ENCODE measurements at places on chromosomes 4 and X.

- no peaks in the 10 kb centered on the region for H3K36me3 ChIP-seq
- no peak overlapping the region for H3K4me3 ChIP-seq
- no peaks in the 10 kb centered on the region for H3K4me1 ChIP-seq
- H3K27ac ChIP-seq = no peak overlapping the region
Measured at GRCh38 chrX:115191490-115192243, 2.5 kb downstream of the RBMXL3 start.

GRCh38 chr4:184845367-184846021 is 19.7 kb upstream of the ACSL1 start:
- peak overlapping the region; percentile 69 for H3K27ac ChIP-seq
- H3K4me1 ChIP-seq = peaks cover 13% of the 10 kb centered on the region
- peak; percentile 84 for DNase-seq
- no peaks in the 10 kb centered on the region for H3K27me3 ChIP-seq

GRCh38 chrX:44997888-44998287 is 124.9 kb downstream of the KDM6A start:
- peaks cover 24% of the 10 kb centered on the region for H3K4me1 ChIP-seq
- H3K36me3 ChIP-seq = peaks cover 29% of the 10 kb centered on the region
- H3K27ac ChIP-seq = no peak overlapping the region
- H3K4me3 ChIP-seq = no peak overlapping the region
- H3K27me3 ChIP-seq = no peaks in the 10 kb centered on the region

GRCh38 chr4:133943081-133943480 is 258.5 kb downstream of the PABPC4L start:
- DNase-seq = no peak
- H3K27me3 ChIP-seq = no peaks in the 10 kb centered on the region
- no peaks in the 10 kb centered on the region for H3K4me1 ChIP-seq

- no peaks in the 10 kb centered on the region for H3K27me3 ChIP-seq
- H3K36me3 ChIP-seq = no peaks in the 10 kb centered on the region
- H3K4me3 ChIP-seq = no peak overlapping the region
- H3K4me1 ChIP-seq = peaks cover 5% of the 10 kb centered on the region
Measured at GRCh38 chrX:9257718-9258420, 207.0 kb upstream of the TBL1X start.

GRCh38 chr4:133440404-133440803 is 291.3 kb downstream of the PCDH10 start:
- no peak overlapping the region for H3K4me3 ChIP-seq
- H3K4me1 ChIP-seq = no peaks in the 10 kb centered on the region
- peaks cover 15% of the 10 kb centered on the region for H3K27me3 ChIP-seq
- H3K36me3 ChIP-seq = no peaks in the 10 kb centered on the region

DNA sequence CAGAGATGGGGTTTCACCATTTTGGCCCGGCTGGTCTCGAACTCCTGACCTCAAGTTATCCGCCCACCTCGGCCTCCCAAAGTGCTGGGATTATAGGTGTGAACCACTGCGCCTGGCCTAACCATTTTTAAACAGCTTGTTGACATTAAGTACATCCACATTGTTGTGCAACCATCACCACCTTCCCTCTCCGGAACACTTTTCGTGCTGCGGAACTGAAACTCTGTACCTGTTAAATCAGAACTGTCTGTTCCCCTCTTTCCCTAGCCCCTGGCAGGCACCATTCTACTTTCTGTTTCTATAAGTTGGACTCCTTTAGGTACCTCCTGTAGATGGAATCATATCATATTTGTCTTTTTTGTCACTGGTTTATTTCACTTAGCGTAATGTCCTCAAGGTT is 9.5 kb downstream of the FHDC1 start:
- H3K27ac ChIP-seq = no peak overlapping the region
- no peaks in the 10 kb centered on the region for H3K27me3 ChIP-seq
- H3K4me1 ChIP-seq = no peaks in the 10 kb centered on the region
- no peak overlapping the region for H3K4me3 ChIP-seq
- no peak for DNase-seq
- H3K36me3 ChIP-seq = peaks cover 14% of the 10 kb centered on the region

DNA sequence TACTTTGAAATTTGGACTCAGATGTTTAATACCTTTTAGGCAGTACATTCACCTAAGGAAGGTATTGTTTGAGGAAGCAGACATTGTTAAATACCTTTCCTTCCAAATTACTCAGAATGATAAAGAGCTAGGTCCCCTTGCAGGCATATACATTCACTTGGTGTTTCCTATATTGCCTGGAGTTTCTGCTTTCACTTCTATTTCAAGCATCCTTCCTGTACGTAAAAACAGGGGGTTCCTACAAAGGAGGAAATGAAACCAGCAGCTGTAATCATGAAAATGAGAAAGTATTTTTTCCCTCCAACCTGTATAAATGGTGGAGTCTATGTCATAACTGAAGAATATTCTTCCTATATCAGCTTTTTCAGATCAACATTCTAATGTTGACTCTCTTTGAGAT is 90.4 kb upstream of the RASGEF1B start:
- DNase-seq = no peak
- H3K27me3 ChIP-seq = no peaks in the 10 kb centered on the region
- H3K36me3 ChIP-seq = peaks cover 6% of the 10 kb centered on the region
- H3K4me3 ChIP-seq = no peak overlapping the region
- no peak overlapping the region for H3K27ac ChIP-seq

GRCh38 chr4:123116412-123116811 is 194.0 kb upstream of the NUDT6 start:
- H3K27ac ChIP-seq = no peak overlapping the region
- H3K4me1 ChIP-seq = peaks cover 6% of the 10 kb centered on the region
- no peaks in the 10 kb centered on the region for H3K27me3 ChIP-seq

GRCh38 chrX:20670611-20671010 is 403.9 kb upstream of the RPS6KA3 start:
- no peaks in the 10 kb centered on the region for H3K27me3 ChIP-seq
- no peaks in the 10 kb centered on the region for H3K36me3 ChIP-seq
- H3K4me3 ChIP-seq = no peak overlapping the region
- no peak for DNase-seq
- H3K4me1 ChIP-seq = no peaks in the 10 kb centered on the region

GRCh38 chrX:23666282-23666681 is 1.0 kb upstream of the PRDX4 start:
- H3K27ac ChIP-seq = no peak overlapping the region
- no peaks in the 10 kb centered on the region for H3K36me3 ChIP-seq
- no peak overlapping the region for H3K4me3 ChIP-seq
- peaks cover 4% of the 10 kb centered on the region for H3K4me1 ChIP-seq

DNA sequence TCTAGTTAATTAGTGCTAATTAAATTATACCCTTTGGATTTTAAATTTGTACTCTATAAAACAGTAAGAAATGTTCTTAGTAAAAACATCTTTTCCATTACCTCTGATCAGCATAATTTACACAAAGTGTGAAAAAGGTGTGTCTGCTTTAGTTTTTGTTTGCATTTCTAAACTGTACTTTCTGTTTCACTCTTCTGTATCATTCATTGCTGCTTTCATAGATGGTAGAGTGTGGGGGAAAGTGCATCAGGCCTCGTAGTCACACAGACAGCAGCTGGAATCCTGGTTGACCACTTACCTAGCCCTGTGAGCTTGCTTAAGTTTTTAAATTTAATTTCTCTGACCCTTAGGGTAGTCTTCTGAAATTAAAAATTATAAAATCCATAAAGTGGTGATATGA is 275.4 kb upstream of the PITX2 start:
- no peaks in the 10 kb centered on the region for H3K36me3 ChIP-seq
- H3K4me3 ChIP-seq = no peak overlapping the region
- peaks cover 8% of the 10 kb centered on the region for H3K4me1 ChIP-seq
- no peak for DNase-seq

- no peak overlapping the region for H3K4me3 ChIP-seq
- H3K4me1 ChIP-seq = no peaks in the 10 kb centered on the region
- H3K36me3 ChIP-seq = no peaks in the 10 kb centered on the region
Measured at GRCh38 chr4:170589597-170590191, 499.9 kb upstream of the AADAT start.
